ENCODE measurements at places on chromosomes 13 and 19. TPM values are rescaled to one million over a fixed set of nuclear protein-coding genes. Genes with fewer than 3 reads are reported as not detected.

DNA sequence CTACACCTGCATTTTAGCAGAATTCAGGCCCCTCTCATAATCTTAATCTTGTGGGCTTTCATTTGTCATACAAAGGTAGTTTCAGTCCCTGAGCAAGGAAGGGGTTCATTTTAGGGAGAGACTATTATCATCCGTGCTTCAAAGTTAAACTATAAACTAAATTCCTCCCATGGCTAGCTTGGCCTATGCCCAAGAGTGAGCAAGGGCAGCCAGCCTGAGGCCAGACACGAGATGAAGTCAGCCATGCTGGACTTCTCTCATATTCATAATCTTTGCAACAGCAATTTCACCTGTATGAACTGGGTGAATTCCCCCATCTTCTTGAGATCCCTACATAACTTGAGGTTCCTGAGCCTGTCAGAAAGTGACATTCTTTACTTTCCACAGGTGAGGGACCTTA, 13.0 kb downstream of the ERICH4 start:
- H3K4me3 ChIP-seq = no peak overlapping the region
- H3K27ac ChIP-seq = no peak overlapping the region
- H3K27me3 ChIP-seq = no peaks in the 10 kb centered on the region
- H3K36me3 ChIP-seq = no peaks in the 10 kb centered on the region
- DNase-seq = no peak
- peaks cover 12% of the 10 kb centered on the region for H3K4me1 ChIP-seq

- no peak overlapping the region for H3K4me3 ChIP-seq
- H3K4me1 ChIP-seq = peaks cover 70% of the 10 kb centered on the region
- H3K27me3 ChIP-seq = no peaks in the 10 kb centered on the region
- no peaks in the 10 kb centered on the region for H3K36me3 ChIP-seq
These were observed 11.7 kb downstream of the NDUFB7 start for GRCh38 chr19:14559916-14560775.

The STOML3 gene
- not detected for total RNA-seq

DNA sequence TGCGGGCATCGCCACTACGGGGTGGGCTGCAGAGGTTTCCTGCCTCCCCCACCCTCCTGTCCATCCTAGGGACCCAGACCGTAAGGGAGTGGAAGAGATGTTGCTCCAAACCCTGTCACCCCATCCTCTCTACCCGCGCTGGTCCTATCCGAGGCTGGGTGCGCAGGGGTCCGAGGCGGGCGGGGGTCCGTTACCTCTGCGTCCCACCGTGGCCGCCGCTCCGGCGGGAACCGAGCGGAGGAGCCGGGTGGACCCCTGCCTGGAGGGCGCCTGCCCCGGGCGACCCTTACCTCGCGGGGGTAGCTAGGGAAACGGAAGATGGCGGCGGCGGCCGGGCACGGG, at the start of gene DGKH:
TSS of gene DGKH (plus strand) at position 307 of the 342 bp plus-strand sequence. CDS start 126 bp downstream, outside the sequence.
- H3K27me3 ChIP-seq = no peaks in the 10 kb centered on the region
- peak within 1 kb of the TSS; percentile 70 for H3K4me3 ChIP-seq
- H3K27ac ChIP-seq = peak within 1 kb of the TSS; percentile 92
- peaks cover 17% of the 10 kb centered on the region for H3K4me1 ChIP-seq
- no peak for DNase-seq

DNA sequence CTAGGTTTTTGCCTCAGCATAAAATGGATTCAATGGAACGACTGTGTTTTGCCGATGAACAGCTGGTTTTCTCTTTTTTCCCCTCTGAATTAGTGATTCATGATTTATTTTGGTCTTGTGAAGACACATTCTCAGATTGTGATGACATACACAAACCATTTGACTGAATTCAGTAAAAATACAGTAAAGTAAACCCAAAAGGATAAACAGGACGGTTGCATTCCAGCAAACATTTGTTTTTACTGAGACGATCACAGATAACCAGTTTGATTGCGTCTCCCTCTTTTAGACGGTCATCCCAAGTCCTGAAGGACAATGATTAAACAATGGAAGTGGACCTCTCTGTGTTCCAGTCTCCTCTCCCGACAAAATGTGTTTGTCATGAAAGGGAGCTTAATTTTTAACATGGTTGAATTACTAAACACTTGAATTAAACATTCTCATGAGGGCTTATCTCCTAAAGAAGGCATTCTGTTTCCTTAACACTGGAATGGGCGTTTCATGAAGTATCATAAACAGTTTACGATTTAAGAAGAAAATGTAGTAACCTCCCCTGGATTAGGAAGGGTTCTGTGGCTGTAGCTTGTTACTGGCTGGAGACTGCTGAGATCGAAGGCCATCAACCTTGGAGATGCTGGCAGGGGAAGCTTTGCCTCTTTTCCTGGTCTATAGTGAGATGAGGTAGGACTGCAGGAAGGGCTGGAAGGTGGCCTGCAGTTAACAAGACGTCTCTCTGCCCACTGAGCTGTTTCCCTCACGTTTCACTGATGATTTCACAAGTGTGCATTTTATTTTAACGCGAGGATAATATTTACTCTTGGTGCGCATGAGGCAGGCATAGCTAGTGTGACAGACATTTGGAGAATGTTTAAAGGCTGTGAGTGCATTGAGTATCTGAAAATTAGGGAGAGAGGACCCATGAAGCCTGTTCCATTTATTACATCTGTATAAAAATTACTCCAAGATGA, 457.9 kb downstream of the FGF9 start:
- no peaks in the 10 kb centered on the region for H3K27me3 ChIP-seq
- H3K4me1 ChIP-seq = no peaks in the 10 kb centered on the region
- no peak overlapping the region for H3K27ac ChIP-seq
- H3K36me3 ChIP-seq = no peaks in the 10 kb centered on the region
- no peak overlapping the region for H3K4me3 ChIP-seq

GRCh38 chr13:109315481-109315880, 470.9 kb downstream of the IRS2 start:
- no peak overlapping the region for H3K4me3 ChIP-seq
- H3K27me3 ChIP-seq = no peaks in the 10 kb centered on the region
- peak; percentile 69 for DNase-seq
- H3K36me3 ChIP-seq = no peaks in the 10 kb centered on the region
- no peak overlapping the region for H3K27ac ChIP-seq

GRCh38 chr19:42250666-42251531, 4.0 kb downstream of the ERF start:
- H3K4me3 ChIP-seq = no peak overlapping the region
- peaks cover 17% of the 10 kb centered on the region for H3K36me3 ChIP-seq
- DNase-seq = no peak

The TLE6 gene
- 10.6 TPM for total RNA-seq

DNA sequence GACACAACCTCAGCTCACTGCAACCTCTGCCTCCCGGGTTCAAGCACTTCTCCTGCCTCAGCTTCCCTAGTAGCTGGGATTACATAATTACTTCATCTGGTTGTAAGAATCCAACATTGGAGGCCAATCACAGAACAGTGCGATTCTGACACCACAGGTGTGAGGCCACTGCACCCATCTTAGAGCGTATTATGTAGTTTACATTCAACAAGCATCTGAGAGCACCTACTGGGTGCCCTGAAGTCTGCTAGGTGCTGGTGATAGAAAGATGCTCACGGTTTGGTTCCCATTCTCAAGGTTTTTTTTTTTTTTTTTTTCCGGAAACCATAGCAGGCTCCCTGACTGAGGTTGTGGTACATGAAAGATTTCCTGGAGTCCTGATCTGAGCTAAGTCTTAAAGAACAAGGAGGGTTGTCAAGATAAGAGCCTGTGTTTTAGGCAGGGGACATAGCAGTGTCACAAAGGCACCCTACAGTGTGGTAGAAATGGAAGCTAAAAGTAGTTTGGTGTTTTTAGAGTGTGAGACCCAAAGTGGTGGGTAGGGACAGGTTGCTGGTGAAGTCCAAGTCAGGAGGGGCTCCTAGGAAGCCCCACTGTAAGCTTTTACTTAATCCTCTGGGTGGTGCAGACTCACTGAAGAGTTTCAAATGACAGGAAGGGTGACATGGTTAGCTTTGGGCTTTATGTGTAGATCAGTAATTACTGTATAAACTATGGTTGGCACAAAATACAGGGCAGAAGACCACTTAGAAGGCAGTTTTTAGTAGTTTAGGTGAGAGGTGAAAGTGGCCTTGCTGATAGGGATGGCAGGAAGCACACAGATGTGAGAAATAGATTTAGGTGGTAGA, 15.2 kb downstream of the SAE1 start:
- peaks cover 19% of the 10 kb centered on the region for H3K36me3 ChIP-seq
- no peak overlapping the region for H3K4me3 ChIP-seq
- DNase-seq = no peak
- H3K27ac ChIP-seq = no peak overlapping the region

DNA sequence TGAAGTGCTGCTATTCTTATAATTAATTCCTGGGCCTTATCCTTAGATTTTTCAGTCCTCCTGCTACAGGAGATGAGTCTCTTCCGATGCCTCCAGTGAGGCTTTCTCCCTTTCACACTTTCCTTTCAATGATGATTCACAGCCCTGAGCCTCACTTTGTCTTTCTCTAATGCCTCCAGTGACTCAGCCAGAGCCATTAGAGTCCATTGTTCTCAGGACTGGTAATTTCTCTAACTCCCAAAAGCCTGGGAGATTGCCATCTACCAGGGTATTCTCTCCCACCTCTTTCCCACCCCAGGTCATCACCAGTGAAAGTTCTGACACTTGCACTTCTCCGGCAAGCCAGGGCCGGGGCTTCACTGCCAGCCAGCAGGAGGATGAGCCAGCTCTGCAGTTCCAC, 49.6 kb upstream of the ARGLU1 start:
- H3K4me1 ChIP-seq = peaks cover 8% of the 10 kb centered on the region
- no peaks in the 10 kb centered on the region for H3K27me3 ChIP-seq
- H3K36me3 ChIP-seq = no peaks in the 10 kb centered on the region
- no peak overlapping the region for H3K27ac ChIP-seq

DNA sequence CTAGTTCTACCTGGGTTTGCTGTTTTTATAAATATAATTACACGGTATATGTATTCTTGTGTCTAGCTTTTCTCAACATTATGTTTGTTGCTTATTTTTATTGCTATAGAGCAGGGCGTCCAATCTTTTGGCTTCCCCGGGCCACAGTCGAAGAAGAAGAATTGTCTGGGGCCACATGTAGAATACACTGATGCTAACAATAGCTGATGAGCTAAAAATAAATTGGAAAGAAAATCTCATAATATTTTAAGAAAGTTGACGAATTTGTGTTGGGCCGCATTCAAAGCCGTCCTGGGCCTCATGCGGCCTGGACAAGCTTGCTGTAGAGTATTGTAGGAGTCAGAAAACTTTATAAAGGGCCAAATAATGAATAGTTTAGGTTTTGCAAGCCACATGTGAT, 33.9 kb downstream of the GPR12 start:
- H3K27ac ChIP-seq = no peak overlapping the region
- no peaks in the 10 kb centered on the region for H3K27me3 ChIP-seq
- H3K4me1 ChIP-seq = no peaks in the 10 kb centered on the region
- no peak for DNase-seq
- H3K4me3 ChIP-seq = no peak overlapping the region
- H3K36me3 ChIP-seq = no peaks in the 10 kb centered on the region

DNA sequence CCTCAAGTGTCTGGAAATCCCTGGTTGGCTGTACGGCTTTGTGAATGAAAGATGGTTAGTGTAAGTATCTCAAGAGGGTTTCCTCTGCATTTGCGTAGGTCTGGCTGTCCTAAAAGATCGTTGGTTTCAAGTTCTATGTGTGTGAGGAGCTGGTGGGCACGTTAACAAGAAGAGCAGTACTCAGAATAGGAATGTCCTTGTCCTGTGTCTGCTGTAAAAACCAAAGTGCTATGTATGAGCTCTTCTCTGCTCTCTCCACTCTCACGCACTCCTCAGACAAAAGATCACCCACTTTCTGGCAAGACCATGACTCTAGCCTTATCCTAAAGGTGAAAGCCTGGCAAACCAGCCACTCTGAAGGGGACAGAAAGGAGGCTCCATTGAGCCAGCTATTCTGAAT, 39.1 kb downstream of the USP12 start:
- no peaks in the 10 kb centered on the region for H3K36me3 ChIP-seq
- no peak for DNase-seq
- no peak overlapping the region for H3K27ac ChIP-seq
- H3K27me3 ChIP-seq = no peaks in the 10 kb centered on the region
- peaks cover 18% of the 10 kb centered on the region for H3K4me1 ChIP-seq

DNA sequence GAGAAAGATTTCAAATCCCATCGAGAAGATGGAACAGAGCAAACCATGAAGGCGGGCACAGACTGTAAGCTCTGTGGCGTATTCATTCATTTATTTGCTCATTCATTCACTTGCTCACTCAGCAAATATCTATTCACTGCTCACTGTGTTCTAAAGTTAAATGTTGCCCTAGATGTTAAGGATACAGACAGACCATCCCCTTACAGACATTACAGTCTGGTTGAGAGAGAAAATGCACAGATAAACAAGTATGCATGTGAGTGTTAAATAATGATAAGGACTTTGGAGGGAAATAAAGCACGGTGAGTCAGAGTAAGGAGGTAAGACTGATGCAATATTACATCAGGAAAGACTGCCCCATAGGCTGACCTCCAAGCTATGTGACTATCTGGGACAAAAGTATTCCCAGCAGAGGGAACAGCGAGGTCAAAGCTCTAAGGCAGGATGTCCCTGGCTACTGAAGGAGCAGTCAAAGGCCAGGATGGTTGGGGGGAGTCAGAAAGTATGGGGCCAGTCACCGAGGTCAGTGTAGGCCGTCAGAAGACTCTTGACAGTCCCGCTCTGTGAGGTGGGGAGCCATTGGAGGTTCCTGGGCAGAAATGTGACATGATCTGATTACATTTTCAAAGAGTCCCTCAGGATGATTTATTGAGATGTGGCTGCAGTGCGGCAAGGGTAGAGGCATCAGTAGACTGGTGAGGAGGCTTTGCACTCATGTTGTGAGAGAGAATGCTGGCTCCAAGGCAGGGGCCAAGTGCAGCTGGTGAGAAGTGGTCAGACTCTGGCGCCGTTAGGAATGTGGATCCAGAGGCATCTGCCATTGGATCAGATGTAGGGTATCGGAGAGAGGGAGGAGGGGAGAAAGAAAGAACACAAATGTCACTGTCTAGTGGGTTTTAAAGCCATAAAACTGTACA, 37.9 kb downstream of the MBNL2 start:
- H3K36me3 ChIP-seq = no peaks in the 10 kb centered on the region
- DNase-seq = no peak
- no peaks in the 10 kb centered on the region for H3K27me3 ChIP-seq
- H3K4me1 ChIP-seq = peaks cover 89% of the 10 kb centered on the region
- H3K4me3 ChIP-seq = no peak overlapping the region
- peak overlapping the region; percentile 78 for H3K27ac ChIP-seq

The ZNF304 gene
- total RNA-seq = 5.9 TPM

- no peaks in the 10 kb centered on the region for H3K36me3 ChIP-seq
- peak; percentile 85 for DNase-seq
- H3K27ac ChIP-seq = peak overlapping the region; percentile 21
These were observed 56.0 kb downstream of the CDADC1 start for GRCh38 chr13:49303533-49304252.

GRCh38 chr19:5623397-5624017, 624 bp downstream of the SAFB start:
- peaks cover 37% of the 10 kb centered on the region for H3K36me3 ChIP-seq
- no peaks in the 10 kb centered on the region for H3K27me3 ChIP-seq
- H3K4me1 ChIP-seq = peaks cover 79% of the 10 kb centered on the region
- peak overlapping the region; percentile 93 for H3K27ac ChIP-seq

DNA sequence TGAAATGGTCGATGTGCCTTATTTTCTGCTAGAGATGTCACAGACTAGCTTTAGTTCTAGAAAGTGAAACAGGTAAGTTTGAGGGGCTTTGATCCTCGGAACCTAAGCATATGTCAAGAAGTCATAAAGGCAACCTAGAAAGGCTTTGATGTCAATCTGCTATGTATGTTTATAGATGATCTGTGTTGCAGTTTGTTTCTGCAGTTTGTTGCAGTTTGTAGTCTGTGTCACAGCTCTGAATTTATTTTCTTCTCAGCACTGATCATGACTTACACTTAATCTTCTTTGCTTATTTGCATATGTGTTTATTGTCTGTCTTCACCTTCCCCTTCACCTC, 5.9 kb downstream of the LSM14A start:
- no peak overlapping the region for H3K27ac ChIP-seq
- DNase-seq = no peak
- H3K4me3 ChIP-seq = no peak overlapping the region
- H3K36me3 ChIP-seq = no peaks in the 10 kb centered on the region
- H3K27me3 ChIP-seq = no peaks in the 10 kb centered on the region

The TEX101 gene
- not detected for total RNA-seq

All from vagina (tissue), 2 donors.